Stimulated activated CD4-positive, alpha-beta T cell treated with anti-CD3 and anti-CD28 coated beads, TNF-alpha, amount 100 ng/mL, for 1 hour (primary cell): ENCODE measurements at places on chromosomes 11 and 22.

DNA sequence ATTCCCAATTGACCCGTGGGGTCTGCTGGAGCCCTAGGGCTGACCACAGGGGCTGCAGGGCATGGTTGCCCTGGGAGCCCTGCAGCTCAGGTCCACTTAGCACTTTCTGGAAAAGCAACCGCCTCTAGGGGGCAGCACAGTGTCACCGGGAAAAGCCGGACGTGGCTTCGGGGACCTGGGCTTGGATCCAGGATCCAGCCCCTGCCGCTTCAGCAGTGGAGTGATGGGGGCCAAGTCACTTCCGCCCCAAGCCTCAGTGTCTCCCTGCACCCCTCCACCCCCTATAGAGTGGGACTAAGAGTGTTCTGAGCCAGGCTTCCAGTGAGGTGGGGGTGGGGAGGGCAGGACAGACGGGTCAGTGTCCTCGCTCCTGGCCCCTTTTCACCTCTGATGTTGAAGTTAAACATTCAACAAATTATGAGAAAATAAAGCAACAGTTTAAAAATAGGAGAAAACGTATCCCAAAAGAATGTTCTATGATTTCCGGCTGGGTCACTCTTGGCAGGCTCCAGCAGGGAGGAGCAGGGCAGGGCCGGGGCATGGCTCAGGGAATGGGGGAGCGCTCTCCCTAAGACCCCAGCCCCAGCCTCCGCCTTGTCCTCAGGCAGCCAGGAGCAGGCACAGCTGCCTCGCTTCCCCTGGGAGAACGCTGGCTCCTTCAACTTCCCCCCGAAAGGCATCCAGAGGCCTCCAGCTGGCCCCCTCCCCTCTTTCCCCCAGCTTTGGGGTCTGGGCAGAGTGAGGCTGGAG lies 96.5 kb upstream of the FGF3 start:
- no peak for DNase-seq

- peak; percentile 51 for DNase-seq
Observed at GRCh38 chr22:36757668-36758211, 18.2 kb downstream of the IFT27 start.

DNA sequence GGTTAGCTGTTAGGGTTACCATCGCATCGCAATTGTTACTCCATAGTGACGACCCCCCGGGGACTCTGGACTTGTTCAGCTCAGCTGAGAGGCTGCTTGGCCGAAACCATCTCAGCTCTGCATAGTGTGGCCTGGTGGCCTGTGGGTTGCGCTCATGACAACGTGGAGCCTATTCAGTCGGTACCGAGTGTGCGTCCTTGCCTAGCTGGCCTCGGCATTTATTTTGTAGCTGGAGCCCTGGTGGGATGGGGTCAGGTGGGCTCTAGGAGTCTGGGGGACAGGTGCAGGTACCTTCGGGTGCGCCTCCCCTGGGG lies 13.5 kb downstream of the LRP5 start:
- no peak for DNase-seq

GRCh38 chr11:129911298-129911697 lies 15.9 kb upstream of the NFRKB start:
- no peak for DNase-seq

DNA sequence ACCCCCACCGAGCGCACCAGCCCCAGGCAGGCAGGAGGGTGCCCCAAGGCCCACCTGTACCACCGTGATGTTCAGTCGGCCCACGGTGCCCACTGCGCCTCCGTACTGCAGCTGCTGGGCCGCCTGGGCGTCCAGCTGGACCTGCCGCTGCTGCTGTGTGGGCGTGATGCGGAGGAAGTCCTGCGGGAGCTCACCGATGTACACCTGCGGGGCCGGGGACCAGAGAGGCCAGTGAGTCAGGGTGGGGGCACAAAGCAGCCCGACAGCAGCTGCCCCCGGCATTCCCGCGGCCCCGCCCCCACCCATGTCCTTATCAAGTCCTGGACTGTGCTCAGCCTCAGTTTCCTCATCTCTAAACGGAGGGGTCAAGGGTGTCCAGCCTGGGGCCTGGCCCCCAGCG lies 13.8 kb downstream of the TOLLIP start:
- DNase-seq, result no peak

GRCh38 chr11:111795334-111795985 lies 29.3 kb upstream of the PPP2R1B start:
- DNase-seq, result no peak

GRCh38 chr11:101083335-101083734 lies 46.3 kb downstream of the PGR start:
- DNase-seq, result no peak

GRCh38 chr11:74355626-74356025 lies 42.6 kb downstream of the PGM2L1 start:
- DNase-seq, result no peak
